ENCODE measurements at places on chromosomes 1 and 21. TPM values are rescaled to one million over a fixed set of nuclear protein-coding genes. Genes with fewer than 3 reads are reported as not detected.
A peak's percentile ranks its signal among the peaks of the same experiment; 100 is the strongest.

The GJA5 gene
- 62.2 TPM for total RNA-seq

The TNN gene
- total RNA-seq, result not detected

The CSRP1 gene
- 280 TPM for total RNA-seq

The RNU1-2 gene
- 6,622 TPM for total RNA-seq

The FCRL6 gene
- 3.2 TPM for total RNA-seq

The CNR2 gene
- total RNA-seq, result 0.06 TPM

The KDF1 gene
- total RNA-seq, result 10.5 TPM

The GNAT2 gene
- not detected for total RNA-seq

The HRNR gene
- total RNA-seq, result not detected

The OR2L2 gene
- 0.14 TPM for total RNA-seq

The SELE gene
- 1.5 TPM for total RNA-seq

The CIART gene
- total RNA-seq, result 10.6 TPM

The USF1 gene
- total RNA-seq, result 67.6 TPM

The MFSD2A gene
- total RNA-seq, result 225 TPM

The KNCN gene
- not detected for total RNA-seq

GRCh38 chr1:12634156-12634555, 9.7 kb upstream of the AADACL4 start:
- no peak for DNase-seq

GRCh38 chr21:14383596-14384180, 742 bp upstream of the HSPA13 start:
- no peak for DNase-seq

DNA sequence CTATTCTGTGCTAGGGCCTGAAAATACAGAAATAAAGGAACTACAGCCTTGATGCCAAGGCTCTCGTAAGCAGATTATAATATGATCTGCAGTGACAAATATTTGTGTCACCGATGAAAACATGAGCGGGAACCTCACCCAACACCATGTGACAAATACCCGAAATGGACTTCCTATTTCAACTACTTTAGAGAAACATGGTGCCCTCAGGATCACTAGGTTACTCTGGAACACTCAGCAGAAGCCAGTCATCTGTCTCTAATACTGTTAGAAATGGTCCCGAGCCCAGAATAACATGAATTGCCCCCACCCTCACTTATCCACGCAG, 463 bp upstream of the VAMP3 start:
- DNase-seq, result no peak

- peak; percentile 68 for DNase-seq
Observed at GRCh38 chr1:234975941-234976860, 152.4 kb downstream of the TOMM20 start.

GRCh38 chr1:3465091-3465934, 10.8 kb downstream of the ARHGEF16 start:
- DNase-seq, result peak; percentile 61

GRCh38 chr1:41367288-41367642, 6.0 kb downstream of the FOXO6 start:
- DNase-seq, result no peak

DNA sequence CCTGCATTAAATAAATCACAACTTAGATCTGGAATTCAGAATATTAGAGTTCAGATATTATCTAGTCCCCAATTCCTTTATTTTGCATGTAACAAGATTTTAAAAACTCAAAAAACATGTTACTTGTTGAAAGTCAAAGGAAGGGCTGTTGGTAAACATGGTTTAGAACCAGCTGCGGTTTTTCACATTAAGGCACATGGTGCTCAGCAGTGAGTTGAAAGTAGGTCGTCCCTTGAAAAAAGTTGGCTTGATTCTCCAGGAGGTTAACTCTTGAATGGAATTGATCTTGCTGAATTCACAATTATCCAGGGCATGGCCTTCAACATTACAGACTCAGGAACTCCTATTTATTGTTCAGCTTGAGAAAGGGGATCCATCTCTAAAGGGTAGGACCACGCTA, 277.1 kb upstream of the DUSP10 start:
- DNase-seq, result no peak

DNA sequence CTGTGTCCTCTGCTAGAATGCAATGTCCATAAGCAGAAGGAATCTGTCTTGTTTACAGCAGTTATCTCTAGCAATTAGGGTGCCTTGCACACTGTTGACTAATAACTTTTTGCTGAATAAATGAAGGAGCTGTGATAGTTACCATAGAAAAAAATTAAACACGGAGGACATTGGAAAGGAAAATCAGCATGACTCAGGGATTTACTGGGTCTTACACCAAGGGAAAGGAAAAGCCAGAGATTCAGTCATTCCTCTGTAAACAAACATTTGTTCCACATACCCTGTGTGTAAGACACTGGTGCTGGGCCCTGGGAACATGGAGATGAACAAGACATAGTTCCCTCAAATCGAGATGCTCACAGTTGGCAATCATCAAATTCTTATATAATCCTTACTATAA, 183.3 kb downstream of the PTGER3 start:
- DNase-seq, result no peak

- no peak for DNase-seq
Observed at GRCh38 chr21:33391656-33392055, 11.6 kb upstream of the IFNGR2 start.

GRCh38 chr1:36732015-36732356, 249.3 kb upstream of the CSF3R start:
- DNase-seq, result no peak

DNA sequence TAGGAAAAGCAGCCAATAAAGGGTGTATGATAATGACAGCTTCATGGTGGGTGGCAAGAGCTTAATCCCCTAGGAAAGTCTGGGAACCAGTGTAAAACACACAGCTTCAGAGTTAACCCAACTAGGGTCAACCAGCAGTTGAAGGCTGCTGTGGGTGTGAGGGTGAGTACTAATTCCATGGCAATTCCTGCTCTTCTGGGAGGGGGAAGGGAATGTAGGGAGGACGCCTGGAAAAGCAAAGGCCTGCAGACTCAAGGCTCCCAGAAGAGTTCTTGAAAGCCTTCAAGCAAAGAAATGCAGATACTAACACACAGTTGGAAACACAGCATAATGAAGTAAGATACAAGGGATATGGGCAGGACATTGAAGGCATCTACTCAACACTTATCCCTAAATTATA, 28.1 kb downstream of the TTLL7 start:
- DNase-seq, result no peak

GRCh38 chr1:48236716-48237470, 14.4 kb downstream of the SLC5A9 start:
- no peak for DNase-seq

DNA sequence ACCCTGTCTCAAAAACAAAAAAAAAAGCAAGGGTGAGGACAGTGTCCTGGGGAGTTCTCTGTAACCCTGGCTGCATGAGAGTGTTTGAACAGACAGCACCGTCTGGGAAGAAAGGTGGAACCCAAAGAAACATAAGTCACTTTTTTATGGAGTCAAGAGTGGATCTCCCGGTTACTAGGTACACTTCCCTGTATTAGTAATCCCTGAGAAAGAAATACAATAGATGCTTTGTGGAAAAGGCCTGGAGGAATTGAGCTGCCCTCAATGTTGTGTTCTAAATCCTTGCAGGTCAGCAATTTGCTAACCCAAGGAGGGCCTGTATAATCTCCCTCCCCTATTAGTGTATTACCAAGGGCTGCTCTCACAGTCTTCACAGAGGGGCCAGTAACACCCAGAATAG, 16.6 kb downstream of the DEGS1 start:
- no peak for DNase-seq

- DNase-seq, result no peak
Observed at GRCh38 chr1:248695451-248696132, 7.0 kb downstream of the OR14I1 start.

- DNase-seq, result no peak
Observed at GRCh38 chr1:69639159-69639558, 71.4 kb downstream of the LRRC7 start.

- DNase-seq, result no peak
Observed at GRCh38 chr1:111553196-111553595, 49.8 kb upstream of the ADORA3 start.

GRCh38 chr1:14462851-14463250, 135.6 kb upstream of the KAZN start:
- DNase-seq, result no peak

DNA sequence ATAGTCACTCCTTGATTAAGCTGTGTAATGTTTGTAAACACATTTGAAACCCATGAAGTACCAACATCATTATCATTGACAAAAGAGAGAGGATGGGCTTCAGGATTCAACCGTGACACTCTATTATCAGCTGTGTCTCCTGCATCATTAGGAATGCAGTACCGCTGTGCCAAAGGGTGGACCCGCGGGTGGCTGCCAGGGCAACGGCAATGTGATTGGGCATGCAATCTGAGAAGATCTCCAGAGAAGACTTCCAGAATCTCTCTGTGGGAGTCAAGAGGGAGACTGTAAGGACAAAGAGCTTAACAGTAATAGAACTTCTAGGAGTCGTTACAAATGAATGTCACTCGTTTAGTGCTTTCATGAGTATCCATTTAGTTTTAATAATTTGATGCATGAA, 97.9 kb downstream of the USH2A start:
- no peak for DNase-seq

DNA sequence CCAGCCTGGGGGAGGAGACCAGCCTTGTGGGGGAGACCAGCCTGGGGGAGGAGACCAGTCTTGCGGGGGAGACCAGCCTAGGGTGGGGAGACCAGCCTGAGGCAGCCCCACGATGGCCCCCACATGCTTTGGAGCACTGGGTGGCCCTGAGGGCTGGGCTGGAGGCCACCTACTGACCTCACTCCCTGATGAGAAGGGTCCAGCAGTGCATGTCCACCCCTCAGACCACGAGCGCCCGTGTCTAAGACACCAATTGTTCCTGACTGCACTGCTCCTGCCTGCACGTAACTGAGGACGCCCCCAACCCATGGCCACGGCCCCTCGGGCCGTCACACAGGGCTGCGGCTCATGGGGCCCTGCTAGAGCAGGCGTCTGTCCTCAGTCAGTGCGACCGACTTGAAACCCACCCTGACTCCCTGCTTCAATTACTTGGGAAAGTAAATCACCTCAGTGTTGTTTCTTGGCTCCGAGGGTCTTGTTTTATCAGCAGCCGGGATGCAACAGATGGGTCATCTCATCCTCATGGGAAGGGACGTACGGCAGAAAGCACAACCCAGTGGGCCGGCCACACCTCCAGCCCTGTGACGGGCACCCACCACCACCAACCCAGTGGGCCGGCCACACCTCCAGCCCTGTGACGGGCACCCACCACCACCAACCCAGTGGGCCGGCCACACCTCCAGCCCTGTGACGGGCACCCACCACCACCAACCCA, at the start of gene SPATC1L:
Gene SPATC1L, minus strand, starts transcription at position 550 of the 715 bp plus-strand sequence. CDS start 1,643 bp downstream, outside the sequence.
- peak; percentile 84 for DNase-seq
